ENCODE measurements at places on chromosomes 12 and 14. TPM values are rescaled to one million over a fixed set of nuclear protein-coding genes. Genes with fewer than 3 reads are reported as not detected.

Gene LRFN5
- not detected for total RNA-seq

Gene TRPV4
- total RNA-seq = 5.3 TPM

Gene C12orf54
- not detected for total RNA-seq

Gene PROX2
- total RNA-seq = not detected

Gene AKAP3
- 1.00 TPM for total RNA-seq

Gene CACNA1C
- 0.68 TPM for total RNA-seq

Gene NGB
- not detected for total RNA-seq

Gene KRT75
- not detected for total RNA-seq

Gene TNFAIP2
- 38.8 TPM for total RNA-seq

Gene PLXNC1
- total RNA-seq = 1.6 TPM

Gene ZNF641
- 6.5 TPM for total RNA-seq

Gene DBX2
- total RNA-seq = not detected

Gene MANSC4
- total RNA-seq = not detected

Gene MYL6B
- 14.0 TPM for total RNA-seq

Gene CHST11
- total RNA-seq = 10.4 TPM

Gene SDR9C7
- not detected for total RNA-seq

Gene LIN7A
- total RNA-seq = 23.0 TPM

Measured in right lobe of liver (tissue), 6 donors.